ENCODE measurements at places on chromosomes 1 and 21.

- DNase-seq, result no peak
These were observed 7.8 kb upstream of the MEF2D start for GRCh38 chr1:156508205-156508954.

GRCh38 chr1:7616076-7616832, 154.8 kb upstream of the VAMP3 start:
- DNase-seq, result peak; percentile 79

DNA sequence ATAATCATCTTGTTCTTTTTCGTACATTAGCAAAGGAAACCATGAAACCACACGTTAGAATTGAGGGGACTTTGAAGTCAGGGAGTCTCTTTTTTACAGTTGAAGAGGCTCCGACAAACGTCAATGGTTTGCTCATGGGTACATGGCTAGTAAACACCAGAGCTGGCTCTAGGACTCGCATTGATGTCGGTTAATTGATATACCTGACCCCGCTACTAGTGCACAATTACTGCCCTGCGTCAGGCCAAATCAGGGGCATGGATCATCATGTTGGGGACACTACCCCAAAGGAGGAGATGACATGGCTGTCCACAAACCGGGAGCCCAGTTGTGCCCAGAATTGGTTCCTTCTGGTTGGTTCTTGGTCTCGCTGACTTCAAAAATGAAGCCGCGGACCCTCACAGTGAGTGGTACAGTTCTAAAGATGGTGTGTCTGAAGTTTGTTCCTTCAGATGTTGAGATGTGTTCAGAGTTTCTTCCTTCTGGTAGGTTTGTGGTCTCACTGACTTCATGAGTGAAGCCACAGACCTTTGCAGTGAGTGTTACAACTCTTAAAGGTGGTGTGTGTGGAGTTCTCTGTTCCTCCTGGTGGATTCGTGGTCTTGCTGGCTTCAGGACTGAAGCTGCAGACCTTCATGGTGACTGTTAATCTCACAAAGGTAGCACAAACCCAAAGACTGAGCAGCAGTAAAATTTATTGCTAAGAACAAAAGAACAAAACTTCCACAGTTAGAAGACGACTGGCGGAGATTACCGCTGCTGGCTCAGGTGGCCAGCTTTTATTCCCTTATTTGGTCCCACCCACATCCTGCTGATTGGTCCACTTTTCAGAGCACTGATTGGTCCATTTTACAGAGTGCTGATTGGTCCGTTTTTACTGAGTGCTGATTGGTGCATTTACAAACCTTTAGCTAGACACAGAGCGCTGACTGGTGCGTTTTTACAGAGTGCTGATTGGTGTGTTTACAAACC, 126.9 kb upstream of the ERRFI1 start:
- no peak for DNase-seq

DNA sequence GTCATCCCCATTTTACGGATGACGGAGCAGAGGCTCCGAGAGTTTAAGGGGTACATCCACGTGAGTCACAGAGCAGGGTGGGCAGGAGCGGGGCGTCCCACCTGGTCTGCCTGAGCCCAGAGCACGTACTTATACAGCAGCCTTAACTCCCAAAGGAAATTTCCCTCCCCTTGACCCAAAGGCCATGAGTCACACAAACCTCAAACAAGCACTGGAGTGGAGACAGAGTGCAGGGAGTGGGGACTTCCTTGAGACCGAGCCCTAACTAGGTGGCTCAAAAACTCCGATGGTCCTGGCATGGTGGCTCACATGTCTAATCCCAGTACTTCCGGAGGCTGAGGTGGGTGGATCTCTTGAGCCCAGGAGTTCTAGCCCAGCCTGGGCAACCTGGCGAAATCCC, 141.6 kb upstream of the KLHDC7A start:
- no peak for DNase-seq

GRCh38 chr1:23478896-23479665, 4.9 kb downstream of the ASAP3 start:
- no peak for DNase-seq

GRCh38 chr1:214391873-214392645, 111.1 kb downstream of the SMYD2 start:
- no peak for DNase-seq

DNA sequence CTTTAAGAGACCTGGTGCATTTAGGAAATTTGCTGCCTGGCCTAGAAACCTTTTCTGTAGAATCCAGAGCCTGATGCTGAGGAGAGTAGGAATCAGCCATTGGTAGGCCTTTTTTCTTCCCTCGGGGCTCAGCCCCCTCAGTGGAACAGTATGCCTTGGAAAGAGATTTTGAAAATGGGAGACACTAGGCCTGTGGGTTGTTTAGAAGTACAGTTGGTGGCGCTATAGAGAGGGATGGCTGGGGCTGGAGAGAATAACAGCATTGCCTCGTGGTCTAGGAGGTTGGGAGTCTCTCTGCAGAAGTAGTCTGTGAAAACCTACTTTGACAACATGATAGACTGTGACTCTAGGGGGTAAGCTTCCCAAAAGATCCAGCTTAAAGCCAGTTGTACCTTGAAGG, 8.2 kb downstream of the KIF2C start:
- no peak for DNase-seq

DNA sequence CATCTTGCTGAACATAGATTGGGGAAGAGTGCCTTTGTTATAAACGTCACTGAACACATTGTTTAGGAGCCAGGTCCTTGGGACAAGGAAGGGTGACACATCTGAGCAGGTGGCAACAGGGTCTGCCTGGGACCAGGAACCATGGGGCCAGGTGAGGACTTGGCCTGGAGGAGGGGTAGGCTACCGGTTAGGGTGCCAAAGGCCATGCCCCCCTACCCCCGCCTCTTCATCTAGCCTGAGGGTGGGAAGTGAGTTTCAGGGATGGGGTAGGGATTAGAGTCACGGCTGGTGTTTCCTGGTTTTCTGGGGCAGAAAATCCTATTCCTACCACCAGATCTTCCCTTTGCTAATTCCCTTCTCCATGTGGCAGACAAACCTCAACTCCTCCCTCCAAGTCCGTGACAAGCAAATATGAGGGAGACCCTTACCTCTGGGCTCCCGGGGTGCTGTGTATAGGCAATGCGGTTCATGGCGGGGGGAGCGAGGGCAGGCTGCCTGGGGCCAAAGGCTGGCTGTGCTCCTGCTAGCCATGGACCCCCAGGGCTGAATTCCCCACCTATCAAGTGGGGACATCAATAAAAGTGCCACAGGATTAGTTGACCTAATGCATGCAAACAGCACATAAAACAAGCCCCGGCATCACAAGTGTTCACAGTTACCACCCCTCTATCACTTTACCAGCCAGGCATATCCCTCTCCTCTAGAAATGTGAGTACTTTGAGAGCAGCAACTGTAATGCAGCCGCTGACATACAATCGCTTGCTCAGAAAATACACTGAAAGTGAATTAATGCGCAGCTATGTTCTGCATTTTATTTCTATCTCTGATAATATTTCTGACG, 14.5 kb downstream of the CD247 start:
- no peak for DNase-seq

GRCh38 chr1:65412256-65412983, 8.0 kb upstream of the LEPR start:
- DNase-seq, result no peak

GRCh38 chr1:183607322-183607980, 17.2 kb upstream of the NCF2 start:
- DNase-seq, result no peak

- no peak for DNase-seq
These were observed 53.3 kb upstream of the EPS8L3 start for GRCh38 chr1:109816975-109817535.

DNA sequence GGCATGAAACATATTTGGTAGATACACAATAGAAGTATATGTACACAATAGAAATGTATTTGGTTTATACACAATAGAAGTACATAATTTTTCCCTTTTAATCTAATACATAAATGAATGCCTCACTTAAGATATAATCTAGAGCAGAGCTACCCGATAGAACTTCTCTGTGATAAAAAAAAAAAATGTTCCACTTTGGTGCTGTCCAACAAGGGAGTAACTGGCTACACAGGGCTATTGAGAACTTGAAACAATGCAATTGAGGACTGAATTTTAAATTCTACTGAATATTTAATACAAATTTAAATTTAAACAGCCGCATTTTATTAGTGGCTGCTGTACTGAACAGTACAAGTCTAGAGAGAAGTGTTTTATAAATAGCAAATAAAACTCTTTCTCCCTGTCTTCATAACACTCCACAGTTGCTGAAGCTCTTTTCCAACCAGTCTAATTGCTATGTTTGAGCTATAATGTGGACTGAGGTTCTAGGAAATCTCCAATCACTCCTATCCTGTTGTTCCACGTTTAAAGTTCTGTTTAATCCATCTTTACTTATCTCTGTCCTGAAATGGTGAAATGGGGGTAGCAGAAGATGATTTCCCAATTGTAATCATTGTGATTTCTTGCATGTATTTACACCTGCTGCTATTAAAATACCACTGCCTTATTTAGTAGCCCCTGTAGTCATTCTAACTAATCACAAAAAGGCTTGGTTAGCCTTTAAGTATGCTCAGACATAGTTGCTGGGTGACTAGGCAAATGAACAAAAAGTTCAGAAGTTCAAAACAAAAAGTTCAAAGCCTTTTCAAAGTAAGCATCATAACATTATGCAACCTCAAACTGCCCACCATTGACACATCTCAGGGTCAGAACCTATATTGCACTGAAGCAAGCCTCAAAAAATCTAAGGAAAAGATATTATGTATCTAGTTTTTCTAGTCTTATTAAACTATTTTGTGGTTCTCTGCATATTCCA, 192.3 kb upstream of the C1orf87 start:
- DNase-seq, result no peak

GRCh38 chr1:201260648-201261311, 22.5 kb upstream of the PKP1 start:
- no peak for DNase-seq

All from WTC11 (cell line).